ENCODE measurements at places on chromosomes 7 and 10.

- no peak for DNase-seq
Observed at GRCh38 chr7:55110993-55111361, 92.2 kb downstream of the EGFR start.

DNA sequence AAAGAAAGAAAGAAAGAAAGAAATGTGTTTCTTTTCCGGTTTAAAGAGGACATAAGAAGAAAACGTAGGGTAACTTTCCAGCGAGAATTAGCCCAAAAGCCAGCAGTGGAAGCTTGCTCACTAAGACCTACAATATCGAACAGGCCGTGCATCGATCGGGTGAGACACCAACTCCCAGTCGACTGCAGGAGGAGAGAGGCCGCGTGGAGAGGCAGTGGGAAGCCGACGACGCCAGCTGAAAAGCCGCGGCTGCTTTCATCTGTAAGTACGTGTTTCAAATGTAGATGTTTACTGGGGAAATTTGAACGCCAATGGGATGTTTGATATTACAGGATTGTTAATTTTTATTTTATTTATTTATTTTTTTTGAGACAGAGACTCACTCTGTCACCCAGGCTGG, 28.6 kb upstream of the GIMAP8 start:
- DNase-seq = no peak

GRCh38 chr10:85741626-85742300, 624.8 kb downstream of the GRID1 start:
- no peak for DNase-seq

DNA sequence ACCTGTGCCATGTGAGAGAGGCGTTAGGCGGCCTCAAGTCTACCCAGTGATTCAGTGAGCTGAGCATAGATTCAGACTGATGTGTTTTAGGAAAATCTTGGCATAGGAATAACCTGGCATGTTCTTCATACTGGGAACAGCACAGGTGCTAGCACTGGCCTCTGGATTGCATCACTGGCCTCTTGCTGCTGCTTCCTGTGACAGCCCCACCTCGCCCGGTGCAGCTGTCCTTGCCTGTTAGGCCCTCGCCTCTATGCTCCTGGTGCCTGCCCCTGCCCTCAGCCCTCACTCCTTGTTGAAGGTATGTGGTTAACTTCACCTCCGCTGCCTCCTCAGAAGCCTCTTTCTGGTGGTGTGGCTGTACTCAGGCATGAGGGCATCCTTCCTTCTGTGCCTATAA, 46.2 kb downstream of the BLNK start:
- no peak for DNase-seq

- DNase-seq = no peak
Observed at GRCh38 chr10:497289-497688, 192.2 kb downstream of the DIP2C start.

GRCh38 chr7:102988631-102989560, 76.1 kb downstream of the LRRC17 start:
- DNase-seq = no peak

DNA sequence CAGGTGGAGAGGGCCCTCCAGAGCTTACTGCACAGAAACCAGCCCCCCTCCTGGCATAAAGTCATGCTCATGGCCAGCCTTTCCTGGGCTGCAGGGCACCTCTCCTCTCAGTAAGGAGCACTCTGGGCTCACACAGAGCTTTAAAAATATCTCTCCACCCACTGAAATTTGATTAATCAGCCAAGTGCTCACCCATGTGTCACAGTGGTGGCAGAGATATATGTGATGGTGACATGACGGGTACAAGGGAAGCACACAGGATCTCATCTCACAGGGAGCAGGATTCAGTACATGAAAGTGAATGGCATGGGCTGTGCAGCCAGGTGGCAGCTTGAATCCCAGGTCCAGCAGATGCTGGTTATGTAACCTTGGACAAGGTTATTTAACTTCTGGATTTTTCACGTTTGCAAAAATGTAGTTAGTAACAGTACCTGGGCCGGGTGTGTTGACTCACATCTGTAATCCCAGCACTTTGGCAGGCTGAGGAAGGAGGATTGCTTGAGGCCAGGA, 144.8 kb downstream of the CALN1 start:
- DNase-seq = no peak
